ENCODE measurements at places on chromosomes 11 and 22.

DNA sequence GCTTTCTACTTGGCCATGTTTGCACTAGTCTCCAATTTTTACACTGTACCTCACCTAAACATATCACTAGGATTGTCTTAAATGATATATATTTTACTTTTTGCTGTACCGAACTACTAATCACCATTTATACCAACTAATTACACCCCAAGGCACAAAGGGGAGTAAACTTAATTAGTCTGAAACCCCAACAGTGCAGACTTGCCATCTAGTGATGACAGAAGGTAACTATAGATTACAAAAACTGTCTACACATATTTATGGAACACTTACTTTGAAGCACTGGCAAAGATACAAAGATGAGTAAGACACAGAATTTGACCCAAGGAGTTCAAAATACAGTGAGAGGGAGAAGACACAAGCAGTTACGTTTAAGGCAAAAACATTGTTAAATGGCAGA, 139.7 kb downstream of the CNTN5 start:
- no peak for DNase-seq

- no peak for DNase-seq
Measured at GRCh38 chr11:37141707-37142106, 543.7 kb upstream of the RAG2 start.

GRCh38 chr11:121613724-121614123, 161.0 kb upstream of the SORL1-AS1 start:
- DNase-seq, result no peak

- no peak for DNase-seq
Measured at GRCh38 chr11:14902650-14903350, 10.8 kb upstream of the CYP2R1 start.

GRCh38 chr11:44498089-44498871, 67.2 kb upstream of the CD82 start:
- DNase-seq, result no peak

DNA sequence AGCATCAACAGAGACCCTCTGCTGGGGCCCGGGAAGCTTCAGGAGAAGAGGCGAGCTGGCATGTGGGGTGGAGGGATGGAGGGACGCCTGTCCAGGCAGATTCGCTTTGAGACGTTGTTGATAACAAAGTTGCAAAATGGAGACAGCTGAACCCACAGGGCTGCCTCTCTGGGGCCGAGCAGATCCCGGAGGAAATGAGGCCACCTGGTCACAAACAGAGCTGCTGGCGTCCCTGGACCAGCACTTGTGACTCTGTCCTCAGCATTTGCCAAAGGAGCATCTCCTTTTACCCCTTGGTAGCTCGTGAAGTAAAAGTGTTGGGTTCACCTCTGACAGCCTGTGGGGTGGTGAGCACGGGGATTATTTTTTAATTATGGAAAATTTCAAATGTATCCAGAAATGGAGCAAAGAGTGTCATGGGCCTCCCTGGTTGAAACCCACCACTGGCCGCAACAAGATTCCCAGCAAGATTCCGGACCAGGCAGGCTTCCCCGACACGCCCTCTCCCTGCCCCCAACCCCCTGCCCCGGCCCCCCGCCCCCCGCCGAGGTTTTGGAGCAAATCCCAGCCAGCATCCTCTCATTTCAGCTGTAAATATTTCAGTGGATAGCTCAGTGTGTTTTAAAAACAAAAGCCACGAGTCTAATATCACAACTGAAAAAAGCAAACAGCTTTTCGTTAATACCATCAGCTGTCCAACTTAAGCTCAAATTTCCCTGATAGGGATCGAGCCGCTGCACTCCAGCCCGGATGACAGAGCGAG, 20.3 kb downstream of the GRAMD4 start:
- no peak for DNase-seq

DNA sequence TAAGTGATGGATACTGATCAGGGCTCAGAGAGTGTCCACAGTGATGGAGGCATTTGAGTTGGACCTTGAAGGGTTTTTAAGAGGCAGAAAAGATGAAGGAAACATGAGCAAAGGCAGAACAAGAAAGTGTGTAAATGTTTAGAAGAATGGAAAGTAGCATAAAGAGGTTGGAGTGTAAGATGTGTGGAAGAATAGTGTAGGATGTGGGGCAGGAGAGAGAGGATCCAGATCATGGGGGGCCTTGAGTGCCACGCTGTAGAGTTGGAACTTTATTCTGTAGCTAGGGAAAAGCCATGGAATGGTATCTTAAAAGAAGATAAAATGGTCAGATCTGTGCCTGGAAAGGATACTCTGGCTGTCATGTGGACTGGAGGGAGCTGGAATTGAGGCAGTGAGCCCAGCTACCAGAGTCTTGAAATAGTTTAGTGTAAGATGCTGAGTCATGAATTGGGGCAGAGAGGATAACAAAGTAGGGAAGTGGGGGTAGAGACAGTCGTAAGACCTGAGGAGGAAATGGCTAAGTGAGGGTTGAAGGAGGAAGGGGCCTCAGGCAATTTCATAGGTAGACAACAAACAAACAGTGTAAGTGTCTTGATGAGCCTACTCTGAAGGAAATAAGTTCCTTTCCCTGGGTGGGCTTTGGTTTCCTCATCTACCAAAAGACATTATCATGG, 6.7 kb downstream of the KCNE3 start:
- DNase-seq, result no peak

- no peak for DNase-seq
Measured at GRCh38 chr22:20523086-20523983, 15.9 kb downstream of the MED15 start.

DNA sequence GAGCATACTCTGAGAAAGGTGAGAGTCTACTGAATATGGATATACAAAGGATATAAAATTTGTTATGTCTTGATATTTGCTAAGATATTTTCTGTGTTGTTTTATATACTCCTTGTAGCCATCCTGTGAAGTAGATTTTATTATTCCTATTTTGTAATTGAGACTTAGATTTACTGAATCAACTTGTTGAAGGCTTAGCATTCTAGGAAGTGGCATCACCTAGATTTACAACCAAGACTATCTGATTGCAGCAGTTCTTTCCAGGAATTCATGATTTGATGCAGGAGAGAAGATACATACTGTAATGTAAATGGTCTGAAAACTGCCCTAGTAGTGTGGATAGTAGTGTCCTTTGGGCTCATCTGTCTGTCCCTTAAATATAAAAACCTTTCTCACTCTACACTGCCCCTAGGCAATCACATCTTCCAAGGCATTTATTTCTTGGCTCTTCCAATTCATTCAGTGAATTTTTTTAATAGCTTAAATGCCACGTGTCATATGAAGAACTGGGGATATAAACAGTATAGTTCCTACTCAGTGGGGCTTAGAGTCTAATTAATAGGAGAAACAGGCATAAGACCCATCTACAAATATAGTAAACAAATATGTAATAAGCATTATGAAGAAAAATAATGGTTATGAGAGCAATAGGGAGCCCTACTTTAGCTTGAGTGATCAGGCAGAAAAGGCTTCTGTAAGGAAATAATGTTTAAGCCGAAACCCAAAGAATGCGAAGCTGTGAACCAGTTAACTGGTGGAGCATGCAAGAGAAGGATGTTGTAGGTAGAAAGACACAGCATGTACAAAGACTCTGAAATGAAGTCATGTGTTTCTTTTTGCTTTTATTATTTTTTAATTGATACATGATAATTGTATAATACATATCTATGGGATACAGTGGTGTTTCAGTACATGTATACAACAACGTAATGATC, 13.6 kb downstream of the IPO7 start:
- DNase-seq, result no peak

GRCh38 chr22:45632791-45633515, 38.7 kb upstream of the ATXN10 start:
- DNase-seq, result no peak

DNA sequence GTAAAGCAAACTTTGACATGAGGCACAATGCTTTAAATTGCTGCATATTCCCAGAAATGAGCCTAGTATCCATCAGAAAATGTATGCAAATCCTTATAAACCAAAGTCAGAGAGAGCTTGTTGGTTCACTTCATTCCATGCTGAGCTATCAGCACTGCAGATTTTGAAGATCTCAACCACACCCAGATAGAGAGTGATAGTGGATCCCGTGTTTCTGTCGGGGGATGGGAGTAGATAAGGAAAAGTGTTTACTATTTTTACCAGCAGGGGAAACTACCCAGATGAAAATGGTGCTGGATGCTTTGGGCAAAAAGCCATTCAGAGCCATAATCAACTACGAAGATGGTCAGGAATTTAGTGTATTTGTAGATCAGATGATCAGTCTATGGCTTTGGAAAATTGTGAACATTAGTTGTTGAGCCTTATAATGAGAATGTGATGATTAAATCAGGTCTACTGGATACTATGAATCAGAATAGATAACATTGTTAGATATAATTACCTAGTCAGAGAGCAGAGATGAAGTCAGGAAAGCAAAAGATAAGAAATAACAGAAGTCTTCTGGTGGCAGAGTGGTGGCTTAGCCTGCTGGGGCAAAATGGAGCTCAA, 10.8 kb downstream of the OR51B6 start:
- no peak for DNase-seq

DNA sequence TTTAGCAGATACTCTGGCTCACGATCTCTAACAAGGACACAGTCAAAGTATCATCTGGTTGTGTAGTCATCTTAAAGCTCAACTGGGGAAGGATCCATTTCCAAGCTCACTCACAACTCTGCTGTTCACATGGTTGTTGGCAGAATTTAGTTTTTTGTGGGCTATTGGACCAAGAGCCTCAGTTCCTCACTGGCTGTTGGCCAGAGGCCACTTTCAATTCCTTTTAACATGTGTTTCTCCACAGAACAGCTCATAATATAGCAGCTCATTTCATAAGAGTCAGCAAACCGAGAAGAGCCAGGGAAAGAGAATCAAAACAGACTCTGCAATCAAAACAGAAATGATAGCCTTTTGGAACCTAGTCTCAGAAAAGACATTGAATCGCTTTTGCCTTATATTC, 22.6 kb downstream of the IZUMO1R start:
- DNase-seq, result no peak

DNA sequence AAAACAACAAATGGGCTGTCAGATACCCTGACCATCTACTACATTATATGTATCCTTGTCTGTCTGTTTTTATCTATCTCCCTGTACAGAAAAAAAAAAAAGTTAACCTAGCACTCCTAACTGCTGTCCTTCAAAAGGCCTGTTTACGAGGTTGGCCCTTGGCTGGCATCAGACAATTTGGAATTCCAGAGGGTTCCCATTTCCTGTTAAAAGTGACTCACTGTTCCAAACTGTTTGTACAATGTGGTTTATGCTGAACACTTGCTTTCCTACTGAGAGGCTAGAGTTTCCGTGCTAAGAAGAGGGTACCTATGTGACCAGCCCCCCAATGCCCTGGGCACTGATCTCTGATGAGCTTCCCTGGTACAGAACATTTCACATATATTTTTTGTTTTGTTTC, 65.9 kb upstream of the HMGXB4 start:
- no peak for DNase-seq

DNA sequence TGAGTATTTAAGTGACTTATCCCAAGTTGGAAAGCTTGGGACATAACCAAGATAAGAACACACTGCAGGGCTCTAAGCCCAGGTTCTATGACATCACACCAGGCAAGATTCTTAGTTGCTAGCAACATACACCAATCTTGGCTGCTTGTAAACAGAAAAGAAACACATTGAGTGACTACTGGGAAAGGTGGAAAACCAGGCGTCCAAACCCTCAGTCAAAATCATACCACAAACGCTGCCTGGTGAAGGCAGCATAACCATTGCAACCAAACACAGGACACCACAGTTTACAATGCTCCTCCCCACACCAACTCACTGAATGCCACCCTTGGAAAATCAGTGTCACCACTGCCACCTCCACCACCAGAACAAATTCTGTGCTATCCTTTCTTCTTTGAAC, 379.9 kb downstream of the TTC28 start:
- no peak for DNase-seq

DNA sequence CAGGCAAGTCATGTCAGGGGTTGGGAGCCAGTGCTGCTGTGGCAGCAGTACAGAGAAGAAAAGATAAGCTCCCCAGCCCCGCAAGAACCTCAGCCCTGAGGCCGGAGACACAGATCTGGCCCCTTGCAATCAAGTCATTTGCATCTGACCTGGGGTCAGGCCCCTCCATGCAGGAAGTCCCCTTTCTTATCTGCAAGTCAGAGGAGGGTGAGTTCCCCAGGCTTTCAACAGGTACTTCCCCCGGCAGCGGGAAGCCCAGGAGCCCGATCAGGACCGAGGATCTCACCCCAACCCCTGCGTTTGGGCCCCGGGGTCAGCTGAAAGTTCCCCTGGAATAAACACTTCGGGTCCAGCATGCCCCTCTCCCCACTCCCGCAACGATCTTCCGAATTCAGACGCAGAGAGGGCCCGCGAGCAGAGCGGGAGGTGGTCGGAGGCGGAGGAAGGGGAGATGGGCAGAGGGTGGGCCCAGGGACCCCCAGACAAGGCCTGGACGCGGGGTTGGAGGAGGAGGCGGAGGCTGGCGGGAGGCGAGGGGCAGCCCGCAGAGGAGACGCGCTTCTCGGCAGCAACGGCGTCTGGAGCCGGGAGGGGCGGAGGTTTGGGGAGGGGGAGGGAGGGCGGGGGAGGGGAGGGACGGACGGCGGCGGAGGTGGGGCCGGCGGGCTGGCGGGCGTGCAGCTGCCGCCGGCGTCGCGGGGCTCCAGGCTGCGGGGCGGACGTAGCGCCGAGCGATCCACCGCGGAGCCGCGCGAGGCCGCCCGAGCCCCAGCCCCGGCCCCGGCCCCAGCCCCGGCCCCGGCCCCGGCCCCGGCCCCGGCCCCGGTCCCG, at the start of gene TSPAN18:
Gene TSPAN18 (plus strand): TSS at position 680 of the 831 bp plus-strand sequence. CDS start 179,455 bp downstream, outside the sequence.
- no peak for DNase-seq

- DNase-seq, result no peak
Measured at GRCh38 chr11:33944693-33945424, 53.0 kb upstream of the LMO2 start.
